ENCODE measurements at places on chromosomes 4 and X.

- no peak for DNase-seq
These were observed 19.2 kb upstream of the TNIP3 start for GRCh38 chr4:121183361-121183760.

DNA sequence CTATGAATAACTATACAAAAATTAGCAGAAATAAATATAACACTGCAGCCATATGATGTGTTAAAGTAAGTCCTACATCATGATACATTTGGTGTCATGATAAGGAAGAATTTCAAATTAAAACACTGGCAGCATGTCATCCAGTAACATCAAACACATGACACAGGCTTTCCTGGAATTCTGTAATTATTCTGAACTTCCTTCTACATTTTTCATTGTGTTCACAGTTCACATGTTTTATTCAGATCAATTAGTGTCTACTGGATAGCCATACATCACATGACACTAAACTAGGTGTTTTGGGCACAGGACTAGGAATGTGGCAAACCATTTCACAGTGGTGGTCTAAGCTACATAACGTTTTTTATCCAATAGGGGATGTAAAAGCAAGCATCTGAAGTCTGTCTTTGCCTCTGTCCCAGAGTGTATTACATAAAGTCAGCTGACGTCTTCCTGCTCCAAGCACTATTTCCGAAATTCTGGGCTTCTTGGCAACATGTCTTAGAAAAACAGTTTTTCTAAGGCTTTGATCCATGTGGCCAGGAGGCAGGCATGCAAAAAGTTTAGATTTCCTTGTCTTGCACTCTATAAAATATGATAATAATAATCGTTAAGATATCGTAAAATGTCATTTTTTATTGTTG is 707.9 kb downstream of the CENPC start:
- no peak for DNase-seq

- DNase-seq, result no peak
These were observed 210.1 kb upstream of the FAT4 start for GRCh38 chr4:125104616-125105015.

DNA sequence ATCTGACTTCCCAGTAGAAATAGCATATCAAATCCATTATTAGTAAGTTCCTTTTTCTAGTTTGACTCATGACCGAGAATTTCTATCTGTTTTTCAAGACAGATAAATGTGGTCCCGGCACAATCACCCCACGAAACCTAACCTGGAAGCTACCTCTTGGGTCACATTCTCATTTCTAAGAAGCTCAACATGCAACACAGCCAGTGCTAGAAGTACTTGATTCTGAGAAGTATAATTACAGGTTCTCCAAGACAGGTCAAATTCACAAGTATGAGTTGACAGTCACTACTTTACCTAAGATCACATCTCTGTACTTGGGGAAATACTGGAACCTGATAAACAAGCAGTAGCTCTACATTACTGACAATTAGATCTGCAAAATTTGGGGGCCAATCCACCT is 54.0 kb upstream of the PLAC1 start:
- DNase-seq, result no peak

- DNase-seq, result no peak
These were observed 50.5 kb upstream of the UGT2B4 start for GRCh38 chr4:69546134-69546765.

- DNase-seq, result no peak
These were observed 50.0 kb downstream of the C4orf46 start for GRCh38 chr4:158621729-158622128.

DNA sequence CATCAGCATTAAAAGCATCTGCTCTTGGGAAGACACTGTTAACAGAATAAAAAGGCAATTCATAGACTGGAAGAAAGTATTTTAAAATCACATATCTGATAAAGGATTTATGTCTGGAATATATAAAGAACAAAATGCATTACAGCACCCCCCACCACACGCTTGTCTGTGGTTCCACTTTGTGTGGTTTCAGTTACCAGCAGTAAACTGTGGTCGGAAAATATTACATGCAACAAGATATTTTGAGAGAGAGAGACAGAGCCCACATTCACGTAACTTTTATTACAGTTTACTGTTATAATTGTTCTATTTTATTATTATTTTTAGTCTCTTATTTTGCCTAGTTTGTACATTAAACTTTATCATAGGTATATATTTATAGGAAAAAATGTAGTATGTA is 21.2 kb upstream of the PDE6B start:
- no peak for DNase-seq
